ENCODE measurements at places on chromosomes 4 and X. TPM values are rescaled to one million over a fixed set of nuclear protein-coding genes. Genes with fewer than 3 reads are reported as not detected.

Gene RRH
- 0.29 TPM for total RNA-seq

Gene UGT2B7
- total RNA-seq = not detected

Gene ARL9
- total RNA-seq = 0.83 TPM

DNA sequence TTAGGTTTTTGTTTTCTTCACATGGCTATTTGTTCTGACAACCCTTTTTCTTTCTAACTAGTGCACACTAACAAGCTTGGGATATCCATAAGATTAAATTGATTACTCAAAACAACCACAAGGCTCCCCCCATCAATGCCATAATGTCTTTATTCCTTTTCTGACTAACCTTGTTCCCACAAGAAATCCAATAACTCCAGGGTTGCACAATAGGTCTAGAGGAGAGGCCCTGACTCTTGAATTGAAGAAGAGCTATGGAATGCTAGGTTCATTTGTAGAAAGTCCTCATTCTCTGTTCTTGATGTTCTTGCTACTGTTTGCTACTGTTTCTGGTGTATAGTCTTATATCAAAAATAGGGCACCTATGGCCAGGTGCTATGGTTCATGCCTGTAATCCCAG is 71.0 kb downstream of the PRRG1 start:
- no peak for DNase-seq

GRCh38 chr4:174252412-174252811 is 31.1 kb downstream of the FBXO8 start:
- DNase-seq = no peak

DNA sequence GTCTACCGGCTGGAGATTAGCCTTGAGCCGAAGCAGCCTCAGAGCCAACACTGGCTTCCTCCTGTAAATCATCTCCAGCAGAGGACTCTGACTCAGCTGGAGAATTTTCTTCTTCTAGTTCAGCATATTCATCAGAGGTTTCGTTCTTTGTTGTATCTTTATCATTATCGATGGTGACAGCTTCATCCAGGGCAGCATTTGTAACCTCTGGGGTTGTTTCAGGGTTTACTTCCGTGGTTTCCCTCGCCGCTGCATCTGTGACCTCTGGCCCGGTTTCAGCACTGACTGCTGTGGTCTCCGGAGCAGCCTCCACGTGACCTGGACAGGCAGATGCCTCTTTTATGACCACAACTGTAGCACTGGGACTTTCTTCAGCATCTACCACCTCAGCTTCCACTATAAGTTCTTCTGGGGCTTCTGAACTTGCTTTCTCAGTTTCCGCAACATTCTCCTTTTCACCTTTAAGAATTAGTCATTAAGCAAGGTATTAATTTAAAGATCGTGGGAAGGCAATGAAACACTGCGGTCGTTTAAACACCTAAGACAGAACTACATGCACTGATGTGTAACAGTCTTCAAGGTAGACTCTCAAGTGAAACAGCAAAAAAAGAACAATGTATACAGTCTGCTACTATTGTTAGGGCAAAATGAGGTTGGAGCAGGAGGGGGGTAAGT is 13.3 kb downstream of the MGARP start:
- DNase-seq = peak; percentile 45

DNA sequence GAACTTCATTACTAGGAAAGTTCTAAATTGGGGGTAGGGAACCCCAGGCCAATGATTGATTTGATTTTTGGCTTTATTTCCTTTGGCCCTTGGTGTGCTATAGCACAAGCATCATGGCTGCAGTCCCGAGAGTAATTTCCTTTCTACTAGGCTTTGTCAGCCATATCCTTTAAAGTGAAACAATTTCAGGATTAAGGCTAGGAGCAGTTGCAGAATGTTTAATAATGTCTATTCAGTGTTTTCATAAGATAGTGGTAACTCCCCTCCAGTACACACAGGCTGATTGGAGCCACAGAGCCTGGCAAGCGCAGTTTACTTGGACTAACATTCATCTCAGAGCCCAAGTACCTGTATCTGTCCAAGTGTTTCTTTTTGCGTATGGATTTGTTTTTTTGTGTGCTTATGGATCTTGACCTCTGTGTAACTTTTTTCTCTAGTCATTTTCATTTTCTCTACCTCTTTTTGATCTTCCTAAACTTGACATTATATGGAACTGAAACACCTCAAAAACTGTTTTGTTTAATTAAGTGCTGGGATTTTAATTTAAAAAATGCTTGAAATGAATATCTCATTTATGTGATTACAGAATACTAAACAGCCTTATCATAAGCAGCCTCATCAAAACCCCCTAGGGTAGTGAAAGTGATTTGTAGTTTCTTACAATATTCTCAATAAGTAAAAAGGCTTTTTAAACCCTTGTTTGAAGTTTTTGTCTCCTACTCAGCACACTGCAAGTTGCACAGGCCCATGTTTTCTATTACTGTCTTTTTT is 7.5 kb downstream of the STIM2 start:
- DNase-seq = no peak

DNA sequence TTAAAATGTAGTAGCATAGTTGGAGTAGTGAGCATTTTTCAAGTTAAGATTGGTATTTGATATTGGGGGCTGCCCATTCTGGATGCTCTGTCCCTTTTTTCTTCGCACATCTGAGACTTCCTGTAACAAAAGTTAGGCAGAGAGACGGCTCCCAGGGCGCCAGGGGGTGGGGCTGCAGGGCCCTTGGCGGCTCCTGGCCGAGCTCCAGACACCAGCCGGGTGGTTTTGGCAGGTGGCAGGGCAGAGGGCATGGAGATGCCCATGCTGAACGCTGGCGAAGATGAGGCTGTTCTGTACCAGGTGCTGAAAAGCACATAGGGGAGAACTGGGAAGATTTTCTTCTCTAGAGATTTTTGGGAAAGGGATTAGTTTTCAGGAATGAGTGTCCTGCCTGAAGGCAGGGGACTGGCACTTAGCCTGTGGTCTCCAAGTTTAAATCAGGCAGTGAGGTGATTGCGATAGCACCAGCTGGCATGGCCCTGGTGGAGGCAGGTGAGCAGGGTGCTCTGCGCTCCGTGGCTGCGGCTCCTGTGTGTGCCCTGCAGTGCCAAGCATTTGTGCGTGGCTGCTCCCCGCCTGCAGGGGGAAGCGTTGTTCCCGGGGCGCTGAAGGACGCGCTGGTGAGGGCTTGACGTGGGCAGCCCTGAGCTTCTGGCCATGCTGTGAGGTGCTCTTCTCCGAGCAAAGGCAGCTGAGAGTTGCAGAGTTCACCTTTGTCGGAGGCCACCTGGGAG is 23.6 kb upstream of the HGFAC start:
- DNase-seq = peak; percentile 19

DNA sequence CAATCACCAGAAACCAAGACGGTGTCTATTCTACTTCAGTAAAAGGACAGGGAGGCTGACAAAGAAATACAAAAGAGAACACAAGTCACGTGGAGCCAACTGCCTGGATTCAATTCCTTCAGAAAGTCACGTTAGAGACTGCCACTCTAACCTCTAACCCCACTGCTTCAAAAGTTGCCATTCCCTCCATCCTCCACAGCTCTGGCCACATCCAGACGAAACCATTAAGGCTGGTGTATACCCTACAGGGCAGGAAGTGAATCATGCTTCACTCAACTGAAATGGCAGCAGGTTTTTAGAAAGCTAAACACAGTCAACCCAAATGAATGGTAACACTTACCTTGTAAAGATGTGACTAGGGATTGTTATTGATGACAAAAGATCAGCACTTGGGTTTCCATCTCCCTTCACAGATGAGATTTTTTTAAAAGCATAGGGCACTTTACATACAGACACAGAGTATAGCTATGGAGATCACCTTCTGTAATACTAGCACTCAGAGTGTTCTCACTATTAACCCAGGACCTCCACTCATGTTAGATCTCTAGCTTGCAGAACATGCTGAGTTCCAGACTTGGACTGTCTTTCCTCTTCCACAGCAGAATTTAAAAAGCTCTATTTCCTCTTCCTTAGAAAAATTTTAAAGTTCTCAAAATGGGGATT is 37.4 kb downstream of the MAML3 start:
- no peak for DNase-seq

DNA sequence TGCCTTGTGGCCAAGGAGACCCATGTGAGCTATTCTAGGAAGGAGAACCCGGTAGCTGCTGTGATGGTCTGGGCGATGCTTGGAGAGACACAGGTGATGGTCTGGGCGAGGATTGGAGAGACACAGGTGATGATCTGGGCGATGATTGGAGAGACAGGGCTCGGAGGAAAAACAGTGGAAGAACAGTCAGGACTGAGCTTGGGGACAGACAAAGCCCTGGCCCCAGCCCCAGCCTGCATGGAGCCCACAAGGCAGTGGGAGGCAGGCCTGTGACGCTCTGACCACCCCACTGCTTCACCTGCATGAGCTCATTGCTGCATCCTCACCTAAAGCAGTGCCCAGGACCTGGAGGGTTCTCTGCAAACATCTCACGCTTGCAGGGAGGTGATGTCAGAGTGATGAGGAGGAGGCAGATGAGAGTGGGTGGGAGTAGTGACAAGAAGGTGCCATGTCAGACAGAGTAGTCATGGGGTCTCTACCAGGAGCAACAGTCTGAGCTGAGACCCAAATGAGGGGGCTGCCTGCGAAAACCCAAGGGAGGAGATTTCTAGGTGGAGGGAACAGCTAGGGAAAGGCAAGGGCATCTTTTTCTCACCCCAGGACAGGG is 35.9 kb upstream of the PSAPL1 start:
- no peak for DNase-seq

DNA sequence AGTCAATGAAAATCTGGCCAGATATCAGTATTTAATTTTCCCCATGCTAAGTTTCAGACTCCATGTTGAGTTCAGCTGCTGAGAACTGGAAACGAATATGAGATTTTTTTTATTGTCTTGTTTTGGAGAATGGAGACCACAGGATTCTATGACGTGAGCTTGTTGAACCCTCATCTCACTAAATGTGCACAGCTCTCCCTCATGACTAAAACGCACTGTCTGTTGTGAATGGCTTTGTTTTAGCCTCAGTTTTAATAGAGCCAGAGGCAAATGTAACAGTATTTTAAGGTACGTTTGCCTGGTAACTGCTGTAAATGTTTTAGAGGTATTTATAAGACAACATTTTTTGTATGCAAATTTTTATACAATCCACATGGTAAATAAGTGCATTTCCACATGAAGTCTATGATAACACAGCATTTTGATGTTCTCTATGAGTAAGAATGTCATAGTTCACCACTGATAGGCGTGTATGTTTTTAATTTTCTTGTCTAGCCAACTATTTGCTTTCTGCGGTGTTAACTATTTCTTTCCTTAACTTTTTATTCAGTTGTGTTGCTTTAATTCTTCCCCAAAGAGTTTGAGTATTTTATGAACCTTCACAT is 1159.3 kb upstream of the TENM3 start:
- DNase-seq = no peak

- DNase-seq = no peak
Measured at GRCh38 chr4:131447883-131448282, 1701.2 kb upstream of the PCDH10 start.
